ENCODE measurements at places on chromosomes 4 and X.

- H3K27ac ChIP-seq: no peak overlapping the region
- H3K36me3 ChIP-seq: no peaks in the 10 kb centered on the region
- no peak overlapping the region for H3K4me3 ChIP-seq
- no peaks in the 10 kb centered on the region for H3K4me1 ChIP-seq
These were observed 120.1 kb downstream of the MFAP3L start for GRCh38 chr4:169906104-169906503.

- H3K27me3 ChIP-seq: no peaks in the 10 kb centered on the region
- H3K27ac ChIP-seq: no peak overlapping the region
- no peak overlapping the region for H3K4me3 ChIP-seq
- H3K4me1 ChIP-seq: no peaks in the 10 kb centered on the region
- DNase-seq: no peak
- H3K36me3 ChIP-seq: no peaks in the 10 kb centered on the region
These were observed 12.3 kb upstream of the DDX53 start for GRCh38 chrX:22987452-22987851.

GRCh38 chr4:8221985-8222384 lies 22.9 kb downstream of the SH3TC1 start:
- H3K36me3 ChIP-seq: peaks cover 86% of the 10 kb centered on the region
- H3K27ac ChIP-seq: peak overlapping the region; percentile 26
- H3K27me3 ChIP-seq: no peaks in the 10 kb centered on the region
- DNase-seq: no peak
- no peak overlapping the region for H3K4me3 ChIP-seq

DNA sequence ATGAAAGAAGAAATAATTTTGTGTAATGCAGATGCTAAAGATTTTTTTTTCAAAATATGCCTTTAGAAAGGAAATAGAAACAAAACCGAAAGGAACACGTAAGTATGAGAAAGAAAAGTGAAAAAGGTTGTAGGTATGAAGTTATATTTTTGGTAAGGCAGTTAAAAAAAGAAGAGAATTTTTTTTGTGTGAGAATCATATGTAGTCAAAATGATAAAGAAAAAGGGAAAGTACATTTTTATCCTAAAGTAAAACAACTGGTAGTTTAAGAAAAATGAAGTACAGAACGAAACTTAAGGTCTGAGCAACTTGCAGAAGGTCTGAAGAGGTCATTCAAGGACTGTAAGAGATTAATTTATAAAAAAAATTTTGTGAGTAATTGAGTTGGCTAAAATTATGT lies 164.0 kb upstream of the TRAM1L1 start:
- H3K4me3 ChIP-seq: no peak overlapping the region
- DNase-seq: no peak
- no peak overlapping the region for H3K27ac ChIP-seq
- no peaks in the 10 kb centered on the region for H3K27me3 ChIP-seq
- no peaks in the 10 kb centered on the region for H3K4me1 ChIP-seq
- H3K36me3 ChIP-seq: no peaks in the 10 kb centered on the region

DNA sequence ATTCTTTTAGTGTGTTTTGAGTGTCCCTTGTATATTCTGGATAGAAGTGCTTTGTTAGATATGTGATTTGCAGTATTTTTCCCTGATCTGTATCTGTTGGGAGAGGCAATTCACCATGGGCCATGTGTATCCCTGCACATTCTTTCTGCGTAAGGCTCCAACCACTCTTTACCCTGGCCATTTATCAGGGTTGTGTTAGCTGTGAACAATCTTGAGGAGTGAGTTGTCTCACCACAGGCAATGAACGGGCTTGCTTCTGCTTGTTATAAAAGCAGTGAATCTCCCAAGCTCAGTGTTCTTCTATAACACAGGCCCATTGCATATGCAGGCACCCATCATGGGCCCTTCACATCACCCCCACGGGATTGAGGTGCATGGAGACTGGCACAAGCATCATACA lies 18.9 kb upstream of the SMIM10 start:
- H3K4me1 ChIP-seq: no peaks in the 10 kb centered on the region
- no peak overlapping the region for H3K27ac ChIP-seq
- no peaks in the 10 kb centered on the region for H3K36me3 ChIP-seq
- DNase-seq: no peak
- H3K27me3 ChIP-seq: no peaks in the 10 kb centered on the region
- H3K4me3 ChIP-seq: no peak overlapping the region

Data from stomach (tissue), 19 donors.